Stimulated activated CD8-positive, alpha-beta memory T cell treated with anti-CD3 and anti-CD28 coated beads, Interleukin-15, amount 100 ng/mL, for 24 hours (primary cell): ENCODE measurements at places on chromosomes 13 and 19.
A peak's percentile ranks its signal among the peaks of the same experiment; 100 is the strongest.

DNA sequence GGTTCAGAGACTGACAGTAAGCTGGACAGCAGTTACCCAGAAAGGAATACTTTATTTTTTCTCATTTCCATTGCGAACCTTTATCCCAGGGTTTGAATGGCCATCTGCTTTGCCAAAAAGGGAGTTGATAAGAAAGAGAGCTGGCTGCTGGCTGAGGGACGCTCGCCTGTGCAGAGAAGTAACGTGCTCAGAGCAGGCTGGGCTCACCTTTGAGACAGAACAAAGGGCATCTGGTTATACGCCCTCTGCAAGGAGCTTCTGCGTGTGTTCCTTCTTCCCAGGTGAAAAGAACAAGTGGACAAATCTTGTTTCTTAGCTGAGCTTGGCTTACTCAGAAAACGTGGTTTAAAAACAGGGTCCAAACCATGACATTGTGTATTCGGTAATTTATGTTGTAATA lies 47.4 kb downstream of the EFNB2 start:
- no peak for DNase-seq

GRCh38 chr13:98619556-98619955 lies 42.6 kb upstream of the STK24 start:
- no peak for DNase-seq

GRCh38 chr19:1069009-1069779 lies 2.2 kb downstream of the ARHGAP45 start:
- DNase-seq, result no peak

DNA sequence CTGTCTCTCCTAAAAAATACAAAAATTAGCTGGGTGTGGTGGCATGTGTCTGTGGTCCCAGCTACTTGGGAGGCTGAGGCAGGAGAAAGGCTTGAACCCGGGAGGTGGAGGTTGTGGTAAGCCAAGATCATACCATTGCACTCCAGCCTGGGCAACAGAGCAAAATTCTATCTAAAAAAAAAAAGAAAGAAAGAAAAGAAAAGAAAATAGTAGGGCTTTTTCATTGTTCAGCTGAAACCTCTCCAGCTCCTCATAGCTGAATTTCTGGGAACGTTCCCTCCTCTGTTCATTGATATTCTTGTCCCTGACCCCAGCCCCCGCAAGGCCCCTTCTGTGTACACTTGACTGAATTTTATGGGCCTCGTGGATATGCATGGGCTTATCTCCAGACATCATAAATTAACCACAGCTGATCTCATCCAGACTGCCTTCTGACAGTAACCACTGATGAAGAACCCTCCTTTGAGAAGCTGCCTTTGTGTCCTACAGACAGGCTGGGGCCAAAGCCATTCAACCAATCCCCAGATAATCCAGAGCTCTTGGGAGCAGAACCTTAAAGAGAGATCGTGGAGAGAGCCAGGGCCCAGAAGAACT lies at the start of gene ELSPBP1:
Gene ELSPBP1, plus strand, starts transcription at position 424 of the 594 bp plus-strand sequence. CDS start 14,036 bp downstream, outside the sequence.
- DNase-seq, result no peak

- DNase-seq, result peak; percentile 80
Measured at GRCh38 chr19:5031231-5032100, 62.6 kb downstream of the KDM4B start.
